ENCODE measurements at places on chromosomes 11 and 22. TPM values are rescaled to one million over a fixed set of nuclear protein-coding genes. Genes with fewer than 3 reads are reported as not detected.

- DNase-seq = no peak
- no peaks in the 10 kb centered on the region for H3K27me3 ChIP-seq
- no peak overlapping the region for H3K27ac ChIP-seq
These were observed 104.6 kb upstream of the ANO3 start for GRCh38 chr11:26227301-26227746.

DNA sequence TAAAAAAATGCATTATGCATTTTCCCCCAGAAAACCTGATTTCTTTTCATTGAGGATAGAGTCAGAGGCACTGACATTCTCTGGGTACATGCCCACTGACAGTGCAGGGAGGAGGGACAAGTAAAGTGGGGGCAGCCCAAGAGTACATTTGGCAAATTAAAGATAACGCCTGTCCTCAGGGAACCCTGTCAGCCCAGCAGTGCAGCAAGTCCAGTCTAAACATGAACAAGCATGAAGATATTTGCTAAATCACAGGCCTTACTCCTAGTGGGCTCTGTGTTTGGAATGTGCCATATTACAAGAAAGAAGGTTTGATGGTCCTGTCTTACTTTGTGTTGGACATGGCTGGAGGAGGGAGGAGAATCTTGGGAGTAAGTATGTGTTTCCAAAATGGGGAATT lies 37.9 kb downstream of the AMOTL1 start:
- H3K4me1 ChIP-seq = no peaks in the 10 kb centered on the region
- DNase-seq = no peak
- no peak overlapping the region for H3K4me3 ChIP-seq
- no peaks in the 10 kb centered on the region for H3K27me3 ChIP-seq

The RASD2 gene
- 6.6 TPM for total RNA-seq

The ANAPC15 gene
- 48.5 TPM for total RNA-seq
